Eye (tissue), 1 donor: ENCODE measurements at places on chromosomes 7 and 10.
A peak's percentile ranks its signal among the peaks of the same experiment; 100 is the strongest.

DNA sequence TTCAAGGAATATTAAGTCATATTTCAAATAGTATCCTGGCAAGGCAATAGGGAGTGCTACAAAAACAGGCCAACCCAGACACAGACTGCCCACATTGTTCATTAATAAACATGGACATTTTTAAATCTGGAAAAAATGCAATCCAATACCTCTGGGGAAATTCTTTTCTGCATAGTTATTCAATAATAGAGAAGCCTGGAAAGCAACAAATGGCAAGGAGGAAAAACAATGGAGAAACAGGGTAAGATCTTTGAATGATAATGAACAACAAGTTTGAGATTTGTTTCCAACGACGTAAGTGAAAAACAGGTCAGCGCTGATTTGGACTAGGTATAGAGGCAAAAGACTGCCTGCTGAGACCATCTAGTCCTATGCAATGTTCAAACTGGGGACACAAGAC lies 44.7 kb upstream of the ZNF800 start:
- DNase-seq: no peak

- DNase-seq: no peak
These were observed 1.7 kb downstream of the ZFYVE27 start for GRCh38 chr10:97738616-97739015.

GRCh38 chr7:140165422-140165821 lies 11.4 kb downstream of the KDM7A start:
- no peak for DNase-seq

- DNase-seq: no peak
These were observed 109.8 kb upstream of the PALS2 start for GRCh38 chr7:24463474-24463873.

- DNase-seq: no peak
These were observed 39.1 kb downstream of the CDK1 start for GRCh38 chr10:60817398-60817805.

GRCh38 chr7:131692131-131692960 lies 135.9 kb upstream of the PODXL start:
- peak; percentile 93 for DNase-seq

GRCh38 chr7:150357771-150358427 lies 10.7 kb upstream of the REPIN1 start:
- DNase-seq: no peak

GRCh38 chr10:87598700-87599099 lies 61.0 kb upstream of the PAPSS2 start:
- DNase-seq: no peak

DNA sequence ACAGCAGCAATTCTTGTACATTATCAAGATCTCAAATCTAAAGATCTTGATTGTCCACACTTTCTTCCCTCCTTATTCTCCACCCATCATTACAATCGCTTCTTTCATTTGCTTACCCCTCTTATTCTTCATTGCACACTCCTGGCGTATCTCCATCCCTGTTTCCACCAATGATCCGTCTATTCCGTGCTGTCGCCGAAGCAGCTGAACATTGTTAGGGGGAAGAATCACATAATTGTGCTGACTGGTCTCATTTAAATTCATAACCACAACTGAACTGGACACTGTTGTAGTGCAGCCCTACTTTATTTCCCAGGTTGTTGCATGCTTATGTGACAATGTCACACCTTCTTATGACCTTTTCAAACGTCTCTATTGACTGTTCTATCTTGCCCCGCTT lies 18.9 kb upstream of the NRP1 start:
- DNase-seq: no peak

DNA sequence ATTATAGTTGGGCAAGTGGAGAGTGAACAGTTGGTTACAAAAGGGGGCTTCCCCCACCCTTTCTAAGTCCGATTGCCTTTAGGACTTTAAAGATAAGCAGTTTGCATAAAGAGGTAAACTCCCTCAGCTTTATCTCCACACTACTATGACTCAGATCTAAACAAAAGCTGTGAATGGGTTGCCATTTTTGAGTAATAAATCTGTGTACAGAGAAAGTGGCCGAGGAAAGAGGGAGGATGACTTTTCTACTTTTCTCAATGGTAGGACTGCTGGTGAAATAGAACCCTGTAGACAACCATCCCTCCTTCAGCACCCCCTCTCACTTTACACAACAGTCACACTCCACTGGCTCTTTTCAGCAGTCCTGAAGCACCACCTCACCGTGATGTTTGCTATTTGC lies 71.2 kb downstream of the DNMBP start:
- no peak for DNase-seq

- no peak for DNase-seq
These were observed 26.4 kb downstream of the BEND7 start for GRCh38 chr10:13502380-13502779.

GRCh38 chr10:113431398-113432160 lies 121.3 kb upstream of the HABP2 start:
- DNase-seq: peak; percentile 87

- DNase-seq: peak; percentile 58
These were observed 38.8 kb downstream of the PSAP start for GRCh38 chr10:71812016-71812912.

GRCh38 chr7:56079450-56080185 lies 13.1 kb downstream of the PHKG1 start:
- peak; percentile 26 for DNase-seq

- DNase-seq: peak; percentile 98
These were observed 5.1 kb upstream of the ELFN1 start for GRCh38 chr7:1664711-1665548.

GRCh38 chr10:60139290-60139689 lies 232.9 kb upstream of the CCDC6 start:
- peak; percentile 32 for DNase-seq

- DNase-seq: no peak
These were observed 32.2 kb upstream of the ZNF716 start for GRCh38 chr7:57417736-57418135.

DNA sequence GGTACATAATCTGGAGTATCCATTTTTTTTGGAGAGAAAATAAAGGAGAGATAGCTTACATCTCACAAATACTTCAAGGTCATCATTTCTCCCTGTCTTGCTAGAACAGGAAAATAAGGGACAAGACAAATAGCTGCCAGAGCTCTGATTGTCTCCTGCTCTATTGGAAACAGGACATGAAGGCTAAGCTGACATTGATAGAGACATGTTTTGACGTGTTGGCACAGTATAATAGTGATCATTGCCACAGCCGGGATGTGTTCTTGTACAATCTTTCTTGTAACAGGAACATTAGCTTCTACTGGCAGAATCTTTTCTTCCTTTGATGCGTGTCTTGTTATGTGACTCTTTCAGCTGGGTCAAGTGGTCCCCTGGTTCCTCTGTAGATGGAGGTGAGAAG lies 279.3 kb upstream of the MTPN start:
- no peak for DNase-seq

DNA sequence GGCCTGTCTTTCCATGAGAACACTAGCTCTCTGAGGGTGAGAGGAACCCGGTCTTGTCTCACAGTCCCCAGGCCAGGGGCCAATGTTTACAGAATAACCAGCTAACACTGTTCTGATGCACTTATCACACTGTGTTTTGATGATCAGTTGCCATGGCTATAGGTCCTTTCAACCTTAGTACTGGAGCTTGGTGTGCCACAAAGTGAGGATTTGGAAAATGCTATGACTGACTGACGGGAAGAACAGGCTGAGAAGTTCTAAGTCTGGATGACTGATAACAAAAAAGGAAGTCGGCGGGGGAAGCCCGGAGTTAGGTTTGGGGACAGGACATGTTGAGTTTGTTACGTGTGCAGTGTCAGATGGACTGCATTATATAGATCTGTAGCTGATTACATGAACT lies 141.8 kb downstream of the CTTNBP2 start:
- no peak for DNase-seq

DNA sequence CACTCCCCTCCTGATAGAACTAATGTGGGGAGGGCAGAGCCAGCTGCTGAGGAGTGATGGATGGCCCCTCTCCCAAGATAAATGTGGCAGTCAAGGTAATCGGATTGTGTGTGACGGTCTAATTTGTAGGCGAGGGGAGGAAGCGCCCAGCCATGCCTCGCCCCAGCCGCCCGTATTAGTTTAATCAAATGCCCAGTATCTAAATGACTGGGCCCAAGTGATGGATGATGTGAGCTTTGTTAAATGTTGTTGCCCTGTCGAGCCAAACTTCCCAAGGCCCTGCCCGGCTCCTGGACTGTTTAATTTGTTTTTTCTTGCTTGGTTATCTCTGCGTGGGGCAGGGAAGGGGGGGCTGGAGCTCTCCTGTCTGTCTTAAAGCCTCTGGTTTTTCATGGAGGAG lies 88.4 kb upstream of the PPIF start:
- DNase-seq: no peak

DNA sequence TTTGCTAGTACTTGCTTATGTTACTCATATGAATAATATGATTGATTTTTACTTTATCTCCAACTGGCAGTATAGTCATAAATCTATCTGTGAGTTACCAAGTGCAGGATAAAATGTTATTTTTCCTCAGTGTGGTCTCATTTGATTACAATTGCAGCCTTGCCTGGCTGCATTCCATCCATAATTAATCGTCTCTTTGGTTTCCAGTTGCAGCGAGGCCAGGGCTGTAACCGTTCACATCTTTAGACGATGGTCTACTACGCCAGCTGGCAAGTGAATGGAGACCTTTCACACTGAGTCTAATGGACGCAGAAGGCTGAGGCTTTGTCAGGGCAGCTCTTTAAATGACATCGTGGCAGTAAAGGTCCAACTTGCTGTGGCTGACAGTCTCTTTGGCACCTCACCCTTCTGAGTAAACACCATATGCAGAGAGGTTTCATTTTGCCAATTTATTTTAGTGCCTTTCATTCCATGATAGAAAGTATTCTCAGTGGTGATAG lies 84.0 kb downstream of the ARL4A start:
- peak; percentile 88 for DNase-seq
